ENCODE measurements at places on chromosomes 1 and 21.

GRCh38 chr1:165444897-165445370 is at the start of gene RXRG:
TSS of gene RXRG (minus strand) at chr1:165445126. CDS start at chr1:165444893, 233 bp downstream.
- no peak for DNase-seq

- DNase-seq = no peak
Observed at GRCh38 chr1:166145499-166145898, 21.3 kb downstream of the FAM78B start.

GRCh38 chr1:157978586-157979403 is 14.7 kb upstream of the KIRREL1 start:
- DNase-seq = no peak

GRCh38 chr1:66933887-66934700 is 9.3 kb downstream of the MIER1 start:
- no peak for DNase-seq

DNA sequence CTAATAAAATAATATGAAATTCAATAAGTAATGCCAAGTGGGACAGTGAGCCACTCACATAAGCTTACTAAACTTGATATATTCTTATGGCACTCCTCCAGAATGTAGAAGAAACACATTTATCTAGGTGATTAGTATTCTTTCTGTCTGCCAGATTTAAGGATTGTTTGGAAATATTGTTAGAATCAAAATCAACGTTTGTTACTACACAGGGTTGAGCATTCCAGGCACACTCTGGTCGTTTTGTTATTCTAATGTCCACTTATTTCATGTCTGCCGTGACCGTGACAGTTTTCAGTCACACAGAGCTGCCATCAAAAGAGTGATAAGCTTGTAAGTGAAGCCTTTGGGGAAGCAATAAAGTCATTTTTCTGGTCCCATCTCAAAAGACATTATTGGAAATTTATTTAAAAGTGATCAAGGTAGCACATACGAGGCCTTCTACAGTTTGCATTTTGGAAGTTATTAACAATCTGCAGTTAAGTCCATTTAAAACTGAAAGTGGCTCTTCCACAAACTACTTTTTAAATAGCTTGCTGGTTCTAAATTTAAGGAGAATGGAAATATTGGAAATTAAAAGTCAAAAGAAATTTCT is 38.0 kb downstream of the NFIA start:
- DNase-seq = no peak

DNA sequence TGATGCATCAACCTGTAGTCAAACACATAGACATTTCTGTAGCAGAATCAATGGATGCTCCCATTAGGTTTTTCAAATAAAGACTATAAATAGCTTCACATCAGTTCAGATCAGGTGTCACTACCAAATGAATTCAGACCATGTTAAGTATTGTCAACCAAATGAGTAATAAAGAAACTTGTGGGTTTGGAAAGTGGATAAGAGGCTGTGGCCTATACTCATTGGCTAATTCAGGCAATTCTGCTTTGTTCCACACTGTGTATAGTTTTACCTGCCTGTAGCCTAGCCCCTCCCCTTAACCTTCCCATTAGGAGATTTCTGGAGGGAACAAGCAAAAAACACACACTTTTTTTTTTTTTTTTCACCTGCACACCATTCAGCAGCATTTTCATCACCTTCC is 321.2 kb downstream of the HLX start:
- no peak for DNase-seq

DNA sequence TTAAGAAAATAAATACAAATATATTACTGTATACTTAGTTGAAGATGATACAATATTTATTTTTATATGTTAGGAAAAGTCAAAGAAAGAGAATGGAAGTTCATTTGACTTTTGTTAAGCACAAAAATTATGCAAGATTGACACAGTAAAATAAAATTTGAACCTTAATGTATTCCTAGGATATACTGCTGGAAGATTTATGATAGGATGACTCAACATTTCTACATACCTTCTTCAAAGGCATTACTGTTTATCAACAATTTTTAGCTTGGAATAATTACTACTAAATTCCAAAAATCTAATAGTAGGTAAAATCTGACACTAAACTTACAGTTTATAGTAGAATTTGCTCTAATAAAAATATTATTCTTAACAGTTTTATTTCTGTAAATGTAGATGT is 257.3 kb upstream of the ADAMTS5 start:
- DNase-seq = no peak

- no peak for DNase-seq
Observed at GRCh38 chr1:237884237-237884636, 6.5 kb downstream of the ZP4 start.

GRCh38 chr1:243397613-243398321 is 141.9 kb downstream of the SDCCAG8 start:
- no peak for DNase-seq

- no peak for DNase-seq
Observed at GRCh38 chr21:41964171-41964570, 10.4 kb upstream of the C2CD2 start.

GRCh38 chr1:234782105-234782751 is 172.2 kb upstream of the IRF2BP2 start:
- DNase-seq = no peak

DNA sequence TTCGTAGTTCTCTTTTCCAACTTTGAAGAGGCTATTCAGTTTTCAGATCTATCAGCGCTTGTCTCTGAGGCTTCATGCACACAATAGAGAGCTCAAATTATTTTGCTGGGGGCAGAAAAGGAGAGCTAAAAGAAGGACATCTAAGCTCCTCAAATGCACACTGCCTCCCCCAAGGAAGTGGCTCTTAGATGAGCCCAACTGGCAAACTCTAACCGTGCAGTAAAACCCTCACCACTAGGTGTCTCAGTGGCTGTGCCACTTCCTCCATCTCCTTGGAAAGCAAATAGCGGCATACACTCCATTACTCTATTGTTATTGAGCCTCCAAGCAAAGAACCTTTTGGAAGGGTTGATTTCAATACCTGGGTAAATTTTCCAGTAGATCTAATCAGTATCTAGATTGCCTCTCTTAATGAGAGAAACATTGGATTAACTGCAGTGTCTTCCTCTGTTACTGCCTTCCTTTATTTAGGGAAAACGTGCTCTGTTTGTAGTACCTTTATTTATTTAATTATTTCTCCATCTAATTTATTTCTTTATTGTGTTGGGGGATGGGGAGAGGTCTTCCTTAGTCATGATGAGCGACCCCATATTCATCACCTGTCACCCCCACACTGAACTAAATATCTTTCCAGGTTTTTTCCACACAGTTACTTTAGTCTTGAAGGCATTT is 9.2 kb upstream of the SFPQ start:
- DNase-seq = peak; percentile 56

DNA sequence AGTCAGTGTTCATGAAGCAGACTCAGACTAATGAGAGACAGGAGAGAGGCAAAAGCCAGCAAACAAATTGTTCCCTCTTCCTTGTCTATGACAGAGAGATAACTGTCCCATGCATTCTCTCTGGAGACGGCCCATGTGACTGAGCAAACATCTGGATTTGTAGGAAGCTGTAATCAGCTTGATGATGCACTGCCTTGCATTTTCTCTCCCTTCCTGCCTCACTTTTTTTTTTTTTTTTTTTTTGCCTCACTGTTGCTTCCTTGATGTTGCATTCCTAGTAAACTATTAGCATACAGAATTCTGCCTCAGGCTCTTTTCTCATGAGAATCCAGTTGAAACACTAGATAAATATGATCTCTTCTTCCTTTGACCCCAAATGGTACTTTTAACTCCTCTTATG is 134.5 kb downstream of the HHIPL2 start:
- DNase-seq = no peak

DNA sequence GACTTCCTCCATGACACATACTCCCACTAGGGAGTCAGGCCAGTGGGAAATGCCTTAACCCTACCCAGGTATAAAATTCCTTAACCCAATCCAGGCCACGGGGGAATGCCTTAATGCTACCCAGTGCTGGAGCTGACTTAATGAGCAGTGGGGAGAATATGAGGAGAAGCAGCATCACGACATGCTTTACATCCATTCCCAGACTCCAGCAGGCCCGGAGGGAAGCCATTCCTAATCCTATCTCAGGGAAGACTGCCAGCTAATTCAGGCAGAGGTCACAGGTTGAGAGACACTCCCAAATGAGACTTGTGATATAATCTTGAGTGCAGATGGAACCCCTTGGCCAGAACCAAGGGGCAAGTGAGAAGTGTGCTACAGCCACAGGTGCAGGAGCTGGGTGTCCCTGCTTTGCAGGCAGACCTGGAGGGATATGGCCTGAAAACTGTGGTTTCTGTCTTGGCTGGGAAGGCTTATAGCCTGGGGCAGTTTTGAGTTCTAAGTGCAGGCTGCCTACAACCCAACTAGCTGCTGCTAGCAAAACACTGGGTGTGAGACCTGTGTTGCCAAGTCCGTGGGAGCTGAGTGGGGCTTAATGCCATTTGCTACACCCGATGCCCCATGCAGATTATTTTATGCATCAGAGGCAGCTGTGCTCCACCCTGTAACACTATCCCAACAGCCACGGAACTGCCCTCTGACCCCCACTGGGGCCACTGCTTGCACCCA is 45.1 kb upstream of the GUCA2A start:
- no peak for DNase-seq

DNA sequence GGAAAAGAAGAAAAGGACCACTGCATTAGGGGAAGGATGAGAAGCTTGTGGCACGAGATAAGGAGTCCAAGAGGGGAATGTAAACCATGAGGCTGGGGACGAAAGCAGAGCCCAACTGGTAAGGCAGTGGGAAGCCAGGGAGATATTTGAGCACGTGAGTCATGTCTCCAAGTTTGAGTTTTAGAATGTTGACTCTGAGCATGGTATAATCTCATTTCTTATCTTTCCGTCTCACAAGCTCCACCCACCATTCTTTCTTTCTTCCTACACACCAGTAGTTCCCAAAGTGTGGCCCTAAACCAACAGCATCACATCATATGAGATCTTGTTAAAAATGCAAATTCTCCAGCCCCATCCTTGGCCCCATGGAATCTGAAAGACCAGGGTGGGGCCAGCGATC is 145.3 kb downstream of the PLPP3 start:
- no peak for DNase-seq

DNA sequence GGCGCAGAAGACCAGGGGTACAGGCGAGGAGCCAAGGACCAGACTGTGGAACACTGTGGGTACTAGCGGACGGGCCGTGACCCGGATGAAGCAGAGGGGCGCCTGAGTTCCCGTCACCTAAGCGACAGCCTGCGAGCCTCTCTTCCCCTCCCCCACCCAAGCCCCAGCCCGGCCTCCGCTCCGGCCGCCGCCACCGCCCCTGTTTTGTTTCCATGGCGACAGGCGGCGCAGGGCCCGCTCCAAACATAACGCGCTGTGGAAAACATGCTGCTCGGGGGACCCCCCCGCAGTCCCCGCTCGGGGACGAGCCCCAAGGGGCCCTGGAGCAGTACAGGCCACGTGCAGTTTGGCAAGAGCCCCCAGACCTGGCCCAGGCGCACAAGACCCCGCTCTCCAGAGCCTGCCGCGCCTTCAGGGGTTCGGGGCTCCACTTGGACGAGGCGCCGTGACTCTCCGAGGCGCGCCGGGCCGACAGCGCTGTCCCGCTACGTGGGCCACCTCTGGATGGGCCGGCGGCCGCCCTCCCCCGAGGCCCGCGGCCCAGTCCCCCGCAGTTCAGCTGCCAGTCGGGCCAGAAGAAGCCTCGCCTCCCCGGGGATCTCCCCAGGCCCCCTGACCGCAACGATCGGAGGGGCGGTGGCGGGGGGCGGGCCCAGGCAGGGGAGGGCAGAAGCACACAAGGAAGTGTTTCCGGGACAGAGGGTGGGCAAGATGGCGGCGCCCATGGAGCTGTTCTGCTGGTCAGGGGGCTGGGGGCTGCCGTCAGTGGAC is at the start of gene MTX1:
MTX1 (plus strand) TSS at position 155 of the 771 bp plus-strand sequence; CDS start at position 265, 110 bp downstream.
- DNase-seq = peak; percentile 87
